ENCODE measurements at places on chromosomes 6 and 20.
A peak's percentile ranks its signal among the peaks of the same experiment; 100 is the strongest.

GRCh38 chr20:50721881-50722281 is 9.5 kb upstream of the PARD6B start:
- peak; percentile 65 for DNase-seq

GRCh38 chr20:2293971-2294370 is 1.8 kb upstream of the TGM3 start:
- DNase-seq = no peak

DNA sequence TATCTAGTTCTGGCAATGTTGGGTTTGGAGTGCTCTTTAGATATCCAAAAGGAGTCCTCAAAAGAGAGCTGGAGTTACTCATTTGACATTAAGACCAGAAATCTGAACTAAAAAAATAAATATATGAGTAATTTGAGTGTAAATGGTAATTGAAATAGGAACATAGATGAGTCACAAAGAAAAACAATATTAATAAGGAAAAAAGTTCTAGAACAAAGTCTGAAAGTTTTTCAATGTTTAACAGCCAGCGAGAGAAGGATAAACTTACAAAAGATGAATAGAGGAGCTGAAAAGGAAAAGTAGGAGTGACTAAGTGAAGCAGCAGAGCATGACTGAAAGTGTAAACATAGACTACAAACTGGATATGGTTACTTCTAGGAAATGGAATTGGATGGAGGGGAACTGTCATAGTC is 46.8 kb downstream of the EPM2A start:
- no peak for DNase-seq

DNA sequence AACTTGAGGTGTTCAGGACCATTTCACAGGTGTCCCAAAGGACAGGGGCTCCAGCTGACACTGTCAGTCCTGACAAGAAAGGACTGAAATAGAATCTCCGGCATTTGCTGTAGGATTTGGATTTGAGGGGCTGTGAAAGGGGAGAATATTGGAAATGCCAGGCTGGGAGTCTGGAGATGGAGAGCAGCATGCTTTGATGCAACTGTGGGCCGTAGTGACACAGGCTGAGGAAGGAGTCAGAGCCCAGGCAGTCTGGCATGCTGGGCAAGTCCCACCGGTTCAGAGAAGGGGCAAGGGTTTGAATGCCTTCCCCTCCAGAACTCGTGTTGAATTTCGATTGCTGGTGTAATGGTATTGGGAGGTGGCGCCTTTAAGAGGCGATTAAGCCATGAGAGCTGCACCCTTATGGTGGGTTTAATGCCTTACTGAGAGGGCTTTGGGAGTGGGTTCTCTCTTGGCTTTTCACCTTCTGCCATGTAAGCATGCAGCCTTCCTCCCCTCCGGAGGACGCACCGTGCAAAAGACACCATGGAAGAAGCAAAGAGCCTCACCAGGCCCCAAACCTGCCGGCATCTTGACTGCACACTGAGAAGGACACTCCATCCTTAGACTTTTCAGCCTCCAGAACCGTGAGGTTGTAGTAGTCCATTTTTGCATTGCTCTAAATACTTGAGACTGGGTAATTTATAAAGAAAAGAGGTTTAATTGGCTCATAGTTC is 9.4 kb upstream of the PYGB start:
- no peak for DNase-seq

DNA sequence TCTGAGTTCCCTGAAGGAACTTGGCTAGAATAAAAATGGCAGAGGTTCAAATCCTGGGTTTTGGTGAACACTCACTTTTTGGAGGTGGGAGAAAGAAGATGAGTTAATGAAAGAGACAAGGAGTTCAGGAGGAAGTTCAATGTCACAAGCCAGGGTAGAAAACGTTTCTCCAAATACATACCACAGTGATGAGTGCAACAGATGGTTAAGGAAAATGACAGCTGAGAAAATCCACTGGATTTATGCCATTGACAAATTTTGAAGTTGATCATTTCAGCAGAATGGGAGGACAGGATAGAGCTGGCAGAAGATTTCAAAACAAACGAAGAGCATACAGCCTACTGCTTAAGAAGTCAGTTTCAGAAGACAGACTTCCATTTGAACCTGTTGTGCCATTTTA is 122.7 kb downstream of the GFRAL start:
- DNase-seq = no peak

DNA sequence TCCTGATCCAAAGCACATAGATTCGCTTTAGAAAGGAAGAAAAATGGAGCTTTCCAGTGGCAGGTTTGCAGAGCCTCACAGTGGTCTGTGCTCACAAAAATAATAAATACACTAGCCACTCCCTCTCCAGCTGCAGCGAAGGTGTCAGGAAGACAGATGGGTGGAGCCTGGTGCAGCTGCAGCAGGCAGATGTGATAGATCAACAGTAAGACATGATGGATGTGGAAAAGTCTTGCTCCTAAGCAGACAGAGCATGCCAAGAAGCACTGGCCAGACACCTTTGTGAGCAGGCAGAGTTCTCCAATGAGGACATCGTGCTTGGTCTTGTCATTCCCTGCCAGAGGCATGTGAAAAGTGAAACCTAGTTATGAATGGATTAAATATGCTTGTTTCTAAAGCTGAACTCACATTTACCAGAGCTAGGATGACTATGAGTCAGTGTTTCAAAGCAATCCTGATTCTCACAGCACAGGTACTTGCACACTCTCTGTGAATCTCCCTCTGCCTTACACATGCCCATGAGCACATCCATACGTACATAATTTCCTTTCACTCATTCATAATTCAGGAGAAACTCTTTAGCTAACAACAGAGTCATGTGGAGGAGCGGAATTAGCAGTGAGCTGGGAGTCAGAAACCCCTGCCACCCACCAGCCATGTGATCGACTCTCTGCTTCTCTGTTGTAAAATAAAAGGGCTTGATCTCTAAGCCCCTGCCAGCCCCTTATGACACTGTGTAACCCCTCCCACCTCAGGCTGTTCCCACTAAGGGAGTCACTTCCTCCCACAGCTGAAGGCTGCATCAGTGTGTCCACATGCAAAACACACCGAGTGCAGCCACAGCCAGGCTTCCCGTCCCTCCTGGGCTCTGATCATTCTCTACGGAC is 111.2 kb downstream of the SCML4 start:
- no peak for DNase-seq

DNA sequence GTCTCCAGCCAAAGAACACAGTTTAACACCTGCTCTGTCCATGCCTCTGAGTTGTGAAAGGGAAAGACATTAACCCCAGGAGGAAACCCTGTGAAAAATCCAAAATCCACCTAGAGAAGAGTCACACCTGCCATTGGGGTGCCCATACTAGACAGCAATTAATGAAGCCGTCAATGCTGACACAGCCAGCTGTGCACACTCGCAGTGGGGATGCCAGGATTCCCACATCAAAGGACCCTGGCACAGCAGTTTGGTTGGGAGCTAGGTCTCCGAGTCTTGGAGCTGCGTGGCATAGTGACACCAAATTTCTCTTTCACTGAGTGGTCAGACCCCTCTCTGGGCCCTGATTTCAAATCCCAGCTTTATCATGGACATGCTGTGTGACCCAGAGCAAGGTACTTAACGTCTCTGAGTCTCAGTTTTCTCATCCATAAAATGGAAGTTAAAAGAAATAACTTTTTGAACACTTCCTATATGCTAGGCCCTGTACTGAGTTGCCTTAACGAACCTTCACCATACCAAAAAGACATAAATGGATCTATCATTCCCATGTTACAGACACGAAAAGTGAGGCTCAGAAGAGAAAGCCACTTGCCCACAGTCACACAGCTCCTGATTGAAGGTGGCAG is 30.8 kb downstream of the BPIFB1 start:
- no peak for DNase-seq

DNA sequence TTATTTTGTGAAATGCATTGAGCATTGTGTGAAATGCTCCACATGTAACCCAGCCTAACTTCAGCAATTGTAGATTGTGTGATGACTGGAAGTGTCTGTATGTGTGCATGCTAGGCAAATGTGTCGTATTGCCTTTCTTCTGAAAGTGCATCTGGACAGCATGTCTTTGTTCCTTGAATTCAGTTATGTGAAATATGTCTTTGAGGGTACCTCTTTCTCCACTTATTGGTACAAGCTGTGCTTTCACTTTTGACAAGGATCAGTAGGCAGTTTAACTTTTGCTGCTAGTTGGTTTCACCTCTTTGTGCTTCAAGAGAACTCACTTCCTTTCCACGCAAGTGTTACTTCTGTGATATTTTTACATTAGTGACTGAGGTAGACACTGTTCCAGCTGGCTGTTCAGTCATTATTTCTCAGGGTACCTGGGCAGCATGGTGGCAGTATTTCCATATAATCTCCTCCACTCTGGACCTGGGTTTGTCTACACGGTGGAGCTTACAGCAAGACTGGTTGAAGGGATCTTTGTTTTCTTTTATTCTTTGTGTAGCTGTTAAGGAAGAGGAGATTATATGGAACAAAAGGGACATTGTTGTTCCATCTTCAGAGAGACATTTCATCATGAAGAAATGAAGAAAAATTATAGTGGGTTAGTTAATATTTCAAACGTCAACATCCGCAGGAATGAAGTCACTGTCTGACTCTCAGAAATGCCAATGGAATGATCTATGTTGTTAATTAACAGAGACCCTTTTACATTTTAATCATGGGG is 175.4 kb downstream of the UTRN start:
- no peak for DNase-seq

GRCh38 chr20:17875106-17875980 is 93.3 kb downstream of the SNX5 start:
- peak; percentile 74 for DNase-seq

GRCh38 chr20:15122613-15123012 is 785.2 kb upstream of the FLRT3 start:
- DNase-seq = no peak

- no peak for DNase-seq
Observed at GRCh38 chr20:991850-992249, 10.3 kb downstream of the RSPO4 start.

DNA sequence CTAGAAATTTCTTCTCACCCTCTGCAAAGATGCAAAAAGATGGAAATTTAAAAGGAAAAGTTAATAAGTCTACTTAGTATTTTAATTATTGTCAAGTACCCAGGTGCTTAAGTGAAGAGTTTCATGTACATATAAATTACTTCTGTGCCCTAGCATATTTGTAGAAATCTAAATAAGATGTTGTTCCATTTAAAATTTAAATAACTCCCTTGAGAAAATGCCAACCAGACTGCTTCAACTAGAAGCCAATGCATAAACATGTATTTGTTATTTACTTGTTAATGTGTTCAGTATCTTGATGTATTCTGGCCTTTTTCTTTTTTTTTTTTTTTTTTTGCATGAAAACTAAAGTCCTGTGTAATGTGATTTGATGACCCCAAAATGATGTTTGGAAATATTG is 6.3 kb upstream of the TMEM244 start:
- no peak for DNase-seq
